GM10248 (cell line): ENCODE measurements at places on chromosomes 1 and 21.

DNA sequence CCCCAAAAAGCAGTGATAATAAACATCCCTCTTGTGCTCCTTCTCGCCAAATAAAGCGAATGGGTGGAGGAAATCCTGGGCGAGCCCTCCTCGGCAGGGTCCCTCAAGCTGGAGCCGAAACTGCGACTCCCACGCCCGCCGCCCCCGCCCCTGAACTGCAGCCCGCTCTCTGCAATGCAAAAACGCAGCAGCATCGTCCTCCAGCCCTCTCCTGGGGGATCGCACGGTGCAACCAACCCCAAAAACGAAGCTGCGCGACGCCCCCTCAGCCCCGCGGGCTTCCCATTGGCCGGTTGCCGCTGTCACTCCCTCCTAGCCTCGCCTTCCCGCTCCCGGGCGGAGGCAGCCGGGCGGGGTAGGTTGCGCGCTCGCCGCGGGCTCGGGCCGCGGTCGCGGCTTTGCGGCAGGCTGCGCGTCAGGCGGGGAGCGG lies at the start of gene TMCC2:
TMCC2 (plus strand) TSS at position 363 of the 430 bp plus-strand sequence. CDS start 619 bp downstream, outside the sequence.
- peak; percentile 94 for DNase-seq

DNA sequence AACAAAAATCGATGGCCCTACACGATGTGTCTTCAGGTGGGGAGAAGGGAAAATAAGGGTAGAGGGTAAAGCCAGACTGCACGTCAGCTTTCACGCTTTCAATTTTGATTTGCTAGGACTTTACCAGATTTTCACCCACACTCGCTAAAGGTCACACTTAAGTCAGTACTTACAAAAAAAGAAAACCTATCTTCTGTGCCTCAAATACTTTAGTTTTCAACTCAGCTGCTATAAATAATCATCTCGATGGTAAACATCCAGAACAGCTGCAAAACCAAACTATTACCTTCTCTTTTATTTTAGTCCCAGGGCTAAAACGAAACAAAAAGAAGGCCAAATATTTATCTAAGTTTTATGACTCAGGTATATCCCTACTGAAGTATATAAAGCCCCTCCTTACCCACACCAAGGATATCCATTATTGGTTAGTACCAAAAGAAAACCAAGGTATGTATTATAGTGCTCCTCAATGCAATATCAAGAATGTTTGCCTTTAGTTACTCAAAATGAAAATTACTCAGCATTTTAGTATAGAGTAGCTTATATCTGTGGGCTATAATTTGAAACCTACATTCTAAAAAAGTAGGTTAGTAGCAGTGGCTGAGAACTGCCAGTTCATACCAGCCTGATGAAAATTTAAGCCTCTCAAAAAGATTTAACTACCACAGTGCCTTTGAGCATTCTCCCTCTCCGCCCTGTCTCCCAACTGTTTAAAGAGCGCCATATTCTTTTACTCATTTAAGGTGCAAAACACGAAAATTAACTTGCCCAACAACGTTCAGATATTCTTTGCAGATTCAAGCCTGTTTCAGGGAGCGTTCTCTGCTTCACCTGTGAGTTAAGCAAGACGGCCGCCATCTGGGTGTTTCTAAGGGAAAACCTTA lies 1.5 kb downstream of the CSDE1 start:
- DNase-seq, result peak; percentile 61

GRCh38 chr1:86648255-86648654 lies 56.1 kb upstream of the SH3GLB1 start:
- no peak for DNase-seq

- DNase-seq, result no peak
Observed at GRCh38 chr21:37064841-37065240, 8.0 kb downstream of the PIGP start.

DNA sequence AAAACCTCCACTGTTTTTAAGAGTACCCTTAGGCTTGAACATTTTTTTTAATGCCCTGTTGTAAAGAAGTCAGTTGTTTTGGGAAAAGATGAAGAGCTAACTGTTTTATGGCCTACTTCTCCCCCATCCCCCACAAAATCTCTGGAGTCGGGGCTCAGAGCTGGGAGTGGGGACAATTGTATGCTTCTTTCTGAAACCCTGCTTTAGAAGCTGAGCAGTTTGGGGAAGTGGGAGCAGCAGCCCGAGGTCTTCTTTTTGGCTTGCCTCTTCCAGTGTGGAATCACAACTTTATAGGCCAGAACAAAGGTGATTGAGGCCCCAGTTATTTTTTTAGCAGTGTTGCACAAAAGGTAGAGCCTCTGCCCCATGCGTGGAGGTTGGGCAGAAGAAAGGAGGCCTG lies 25.2 kb downstream of the PPP2R5A start:
- DNase-seq, result no peak

GRCh38 chr1:197285526-197286205 lies 17.6 kb downstream of the CRB1 start:
- no peak for DNase-seq

DNA sequence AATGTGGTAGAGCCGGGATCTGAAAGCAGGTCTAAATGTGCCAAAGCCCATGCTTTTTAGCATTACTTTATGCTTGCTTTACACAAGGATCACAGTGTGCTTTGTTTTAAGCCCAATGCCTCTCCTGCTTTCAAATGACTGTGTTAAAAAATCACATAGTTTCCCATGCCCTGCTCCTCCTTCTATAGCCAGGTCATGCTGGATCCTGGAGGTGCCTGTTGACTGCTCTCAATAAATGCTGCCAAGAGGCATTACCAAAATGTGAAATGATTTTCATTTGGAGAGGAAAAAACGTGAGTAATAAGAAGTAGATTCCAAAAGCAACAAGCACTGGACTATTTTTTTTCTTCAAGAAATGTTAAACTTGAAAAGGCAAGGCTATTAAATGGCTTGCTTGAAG lies 420.7 kb upstream of the USP24 start:
- no peak for DNase-seq

GRCh38 chr1:192839162-192840066 lies 30.6 kb downstream of the RGS2 start:
- no peak for DNase-seq

DNA sequence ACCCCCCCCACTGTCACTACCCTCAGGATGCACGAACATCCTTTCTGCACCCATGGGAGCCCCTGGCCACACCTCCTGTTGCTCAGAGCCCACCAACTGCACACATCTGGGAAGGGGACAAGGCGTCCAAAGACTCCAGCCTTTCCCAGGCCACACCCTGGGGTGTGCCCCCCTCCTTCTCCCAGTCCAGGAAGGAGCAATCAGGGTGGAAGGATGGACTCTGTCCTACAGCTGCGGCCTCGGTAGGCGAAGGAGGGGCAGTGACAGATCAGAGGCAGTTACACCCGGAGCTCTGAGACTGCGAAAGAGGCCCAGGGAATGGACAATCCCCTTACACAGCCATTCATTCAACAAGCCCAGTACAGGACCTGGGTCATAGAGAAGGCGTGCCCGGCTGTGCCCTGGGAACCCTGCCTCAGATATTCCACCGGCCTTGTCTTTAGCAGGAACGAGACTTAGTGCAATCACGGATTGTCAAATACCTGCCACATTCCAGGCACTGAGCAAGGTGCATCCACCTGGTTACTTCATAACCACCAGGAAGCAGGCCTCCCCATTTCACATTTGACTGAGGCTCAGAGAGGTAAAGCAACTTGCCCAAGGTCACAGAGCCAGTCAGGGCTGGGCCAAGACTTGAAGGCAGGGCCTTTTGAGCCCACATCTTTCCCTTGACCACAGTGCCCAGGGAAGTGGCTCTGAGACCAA lies 9.4 kb downstream of the HSPG2 start:
- DNase-seq, result no peak

DNA sequence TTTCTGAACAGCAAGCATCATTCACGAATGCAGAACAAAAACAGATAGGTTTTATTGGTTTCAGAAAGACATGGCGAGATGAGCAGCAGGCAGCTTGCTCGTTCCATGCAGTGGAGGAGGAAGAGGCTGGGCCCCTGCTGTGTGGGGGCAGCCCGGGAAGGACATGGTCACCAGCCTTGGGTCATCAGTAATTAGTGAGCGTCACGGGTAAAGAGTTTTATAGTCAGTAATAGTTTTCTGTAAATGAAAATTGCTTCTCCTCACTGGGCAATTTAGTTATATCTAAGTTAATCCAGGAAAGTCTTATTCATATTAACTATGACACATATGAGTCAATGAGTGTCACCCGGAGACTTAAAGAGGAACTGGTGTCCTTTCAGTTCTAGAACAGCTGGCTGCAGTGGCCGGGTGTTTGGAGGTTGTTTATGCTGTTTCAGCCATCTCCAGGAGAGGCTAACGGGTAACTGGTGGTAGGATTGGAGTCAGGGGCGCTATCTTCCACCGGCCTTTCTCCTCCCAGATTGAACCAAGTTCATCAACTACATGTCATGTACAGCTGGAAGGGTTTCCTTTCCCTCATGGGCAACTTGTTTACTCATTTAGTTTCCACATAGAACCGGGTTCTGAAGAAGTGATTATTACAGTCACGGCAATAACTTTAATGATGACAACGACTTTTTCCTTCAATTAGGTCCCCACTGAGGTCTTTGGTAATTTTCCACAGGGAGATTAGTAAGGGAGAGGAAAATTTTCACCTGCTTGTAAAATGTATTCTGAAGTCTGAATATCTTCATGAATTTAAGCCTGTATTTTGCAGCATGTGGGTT lies 34.6 kb upstream of the SLC45A1 start:
- peak; percentile 84 for DNase-seq

GRCh38 chr21:44454747-44455523 lies at the start of gene LRRC3:
Gene LRRC3 (plus strand): TSS chr21:44455510. CDS start chr21:44456645, 1,135 bp downstream.
- peak; percentile 90 for DNase-seq

GRCh38 chr1:119878171-119878570 lies 18.1 kb downstream of the ADAM30 start:
- no peak for DNase-seq

GRCh38 chr1:58975888-58976287 lies 192.0 kb upstream of the JUN start:
- DNase-seq, result no peak

- DNase-seq, result no peak
Observed at GRCh38 chr1:96538111-96538641, 183.4 kb upstream of the PTBP2 start.

GRCh38 chr1:91499904-91500755 lies 521 bp upstream of the CDC7 start:
- DNase-seq, result no peak

DNA sequence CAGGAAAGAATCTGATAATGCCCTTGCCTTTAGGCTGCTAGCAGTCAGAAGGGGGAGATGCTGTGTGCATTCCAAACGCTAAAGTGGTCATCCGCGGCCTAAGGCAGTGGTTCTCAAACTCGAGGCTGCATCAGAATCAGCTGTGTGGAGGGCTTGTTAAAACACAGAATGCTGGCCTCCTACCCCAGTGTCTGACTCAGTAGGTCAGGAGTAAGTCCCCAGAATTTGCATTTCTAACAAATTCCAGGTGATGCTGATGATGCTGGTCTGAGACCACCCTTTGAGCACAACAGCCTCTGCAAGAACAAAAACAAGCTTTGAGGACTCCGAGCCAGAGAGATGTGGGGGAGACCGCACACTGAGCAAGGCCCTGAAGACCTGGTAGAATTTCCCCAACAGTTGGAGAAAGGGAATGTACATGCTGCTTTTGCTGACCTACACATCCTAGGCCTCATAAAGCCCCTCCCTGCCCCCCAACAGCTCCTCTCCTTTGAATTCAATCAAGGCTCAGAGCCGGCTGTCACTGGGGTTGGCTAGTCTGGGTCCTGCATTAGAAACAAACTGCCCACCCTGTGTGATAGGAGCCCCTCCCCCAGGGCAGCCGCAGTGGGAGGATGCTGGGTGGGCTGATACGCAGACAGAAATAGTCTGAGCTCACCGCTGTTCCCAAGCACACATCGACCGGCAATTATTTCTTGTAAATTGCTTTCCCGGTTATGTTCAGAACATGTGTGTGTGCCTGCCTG lies 27.1 kb downstream of the SHISAL2A start:
- no peak for DNase-seq

DNA sequence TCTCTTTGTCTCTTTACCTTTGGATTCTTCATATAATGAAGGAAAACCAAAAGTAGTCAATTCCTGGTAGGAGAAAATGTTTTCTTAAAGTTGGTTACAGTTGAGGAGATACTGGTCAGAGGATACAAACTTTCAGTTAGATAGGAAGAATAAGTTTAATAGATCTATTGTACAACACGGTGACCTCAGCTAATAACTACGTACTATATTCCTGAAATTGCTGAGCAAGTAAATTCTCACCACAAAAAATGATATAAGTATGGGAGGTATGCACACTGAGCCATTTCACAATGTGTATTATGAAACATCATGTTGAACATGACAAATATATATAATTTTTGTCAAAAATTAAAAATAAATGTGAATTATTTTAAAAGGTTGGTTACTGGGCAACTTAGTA lies 20.4 kb downstream of the SSX2IP start:
- no peak for DNase-seq

DNA sequence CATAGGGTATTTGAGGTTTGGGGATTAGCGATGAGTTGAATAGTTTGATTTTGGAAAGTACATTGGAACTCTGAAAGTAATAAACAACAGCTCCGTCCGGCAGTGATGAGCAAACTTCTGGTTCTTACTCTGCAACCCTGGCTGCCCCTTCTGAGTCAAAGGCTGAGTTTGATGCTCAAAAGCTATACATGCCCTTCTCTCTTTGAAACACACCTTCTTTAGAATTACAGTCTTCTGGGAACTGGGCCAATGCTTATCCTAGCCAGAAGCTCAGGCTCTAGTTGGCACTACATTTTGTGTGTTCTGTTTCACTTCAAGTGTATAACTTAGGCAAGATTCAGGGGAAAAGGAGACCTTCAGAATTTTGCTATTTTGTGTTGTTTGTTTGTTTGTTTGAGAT lies 9.3 kb downstream of the AHCYL1 start:
- no peak for DNase-seq

DNA sequence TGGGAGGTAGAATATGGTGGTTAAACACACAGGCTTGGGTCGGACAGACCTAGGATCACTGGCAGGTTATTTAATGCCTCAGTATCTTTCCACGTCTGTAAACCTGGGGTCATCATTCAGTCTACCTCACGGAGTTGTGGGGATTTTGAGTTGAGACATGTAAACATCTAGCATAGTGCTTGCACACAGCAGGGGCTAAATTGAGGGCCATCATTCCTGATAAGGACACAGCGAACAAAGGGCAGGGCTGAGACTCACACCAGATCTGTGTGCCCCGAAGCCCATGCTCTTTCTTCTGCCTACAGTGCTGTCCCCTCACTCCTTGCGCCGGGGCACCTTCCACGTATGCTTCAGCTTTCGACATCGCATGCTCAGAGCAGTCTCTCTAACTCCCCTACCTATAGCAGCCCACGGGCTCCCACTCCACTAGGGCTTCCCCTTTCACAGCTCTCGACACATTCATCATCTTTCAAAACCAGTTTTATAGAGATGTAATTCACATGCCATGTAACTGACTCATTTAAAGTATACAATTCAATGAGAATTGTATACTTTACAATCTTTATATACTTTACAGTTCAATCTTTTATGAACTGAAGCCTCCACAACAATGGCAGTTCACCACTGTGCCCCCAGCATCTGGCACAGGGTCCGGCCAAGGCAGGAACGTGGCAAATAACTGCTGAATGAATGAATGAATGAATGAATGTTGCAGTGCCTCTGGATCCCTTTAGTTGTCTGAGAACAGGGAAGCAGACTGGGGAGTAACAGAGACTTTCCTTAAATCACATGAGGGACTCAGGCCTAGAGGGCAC lies 48.0 kb downstream of the GPR161 start:
- peak; percentile 4 for DNase-seq

GRCh38 chr1:181117648-181118449 lies 29.3 kb downstream of the IER5 start:
- no peak for DNase-seq

- no peak for DNase-seq
Observed at GRCh38 chr1:151825751-151826660, 5.6 kb downstream of the RORC start.

GRCh38 chr1:72230746-72231145 lies 51.6 kb downstream of the NEGR1 start:
- DNase-seq, result no peak

- no peak for DNase-seq
Observed at GRCh38 chr21:24050231-24050630, 1557.0 kb downstream of the MRPL39 start.
